ENCODE measurements at places on chromosomes 12 and 14.

GRCh38 chr14:21771671-21772070, 98.1 kb upstream of the OR4E1 start:
- DNase-seq, result no peak

GRCh38 chr12:10708862-10709261, 14.3 kb downstream of the YBX3 start:
- DNase-seq, result no peak

- DNase-seq, result no peak
Observed at GRCh38 chr12:78612190-78612589, 252.4 kb upstream of the SYT1 start.

- DNase-seq, result peak; percentile 18
Observed at GRCh38 chr12:28802706-28803438, 346.2 kb upstream of the FAR2 start.

DNA sequence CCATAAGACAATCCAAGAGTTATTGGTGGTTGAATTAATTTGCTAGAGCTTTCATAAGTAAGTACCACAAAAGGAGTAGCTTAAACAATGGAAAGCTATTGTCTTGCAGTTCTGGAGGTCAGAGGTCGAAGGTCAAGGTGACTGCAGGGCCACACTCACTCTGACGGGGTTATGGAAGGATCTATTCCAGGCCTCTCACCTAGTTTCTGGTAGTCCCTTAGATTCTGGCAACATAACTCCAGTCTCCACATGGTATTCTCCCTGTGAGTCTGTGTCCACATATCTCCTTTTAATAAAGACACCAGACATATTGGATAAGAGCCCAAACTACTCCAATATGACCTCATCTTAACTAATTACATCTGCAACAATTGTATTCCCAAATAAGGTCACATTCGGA, 273.4 kb downstream of the FOXN3 start:
- DNase-seq, result peak; percentile 64

GRCh38 chr14:106201376-106201775, 675.0 kb downstream of the TMEM121 start:
- DNase-seq, result no peak

GRCh38 chr14:64808449-64808848, 71.3 kb downstream of the SPTB start:
- no peak for DNase-seq
